Skin of body (tissue), 3 donors: ENCODE measurements at places on chromosomes 2 and 18.

DNA sequence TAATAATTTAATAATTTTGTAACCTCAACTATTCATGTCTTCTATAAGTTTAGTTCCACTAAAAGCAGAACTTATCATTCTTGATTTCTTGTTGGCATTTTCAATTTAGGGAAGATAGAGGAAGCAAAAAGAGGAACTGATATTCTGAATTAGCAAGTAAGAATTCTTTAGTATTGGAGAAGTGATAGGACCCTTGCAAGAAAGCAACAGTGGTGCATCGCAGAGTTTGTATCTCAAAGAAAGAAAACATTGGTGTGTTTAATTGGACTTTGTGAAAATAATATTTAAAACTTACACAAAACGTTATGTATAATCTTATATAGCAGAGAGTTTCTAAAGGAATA, 36.5 kb upstream of the TNFRSF11A start:
- DNase-seq, result no peak

DNA sequence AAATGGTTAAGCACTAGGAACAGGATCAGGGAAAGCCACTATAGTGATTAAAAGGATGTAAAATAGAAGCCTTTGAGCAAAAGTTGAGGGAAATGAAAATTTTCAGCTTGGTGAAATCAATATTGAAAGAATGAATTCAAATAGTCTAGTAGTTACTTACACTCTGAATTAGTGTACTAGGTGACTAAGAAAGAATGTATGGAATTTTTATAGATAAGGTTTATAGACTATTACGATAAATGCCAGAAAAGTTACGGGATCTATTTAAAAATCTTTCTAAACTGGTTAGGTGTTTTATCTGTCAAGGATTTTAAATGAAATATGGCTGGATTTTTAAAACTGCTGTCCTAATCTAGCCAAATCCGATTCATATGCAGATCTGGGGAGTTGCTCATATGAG, 208.6 kb downstream of the MYO3B start:
- no peak for DNase-seq

GRCh38 chr18:29749704-29750103, 1292.8 kb downstream of the DSC3 start:
- DNase-seq, result no peak

DNA sequence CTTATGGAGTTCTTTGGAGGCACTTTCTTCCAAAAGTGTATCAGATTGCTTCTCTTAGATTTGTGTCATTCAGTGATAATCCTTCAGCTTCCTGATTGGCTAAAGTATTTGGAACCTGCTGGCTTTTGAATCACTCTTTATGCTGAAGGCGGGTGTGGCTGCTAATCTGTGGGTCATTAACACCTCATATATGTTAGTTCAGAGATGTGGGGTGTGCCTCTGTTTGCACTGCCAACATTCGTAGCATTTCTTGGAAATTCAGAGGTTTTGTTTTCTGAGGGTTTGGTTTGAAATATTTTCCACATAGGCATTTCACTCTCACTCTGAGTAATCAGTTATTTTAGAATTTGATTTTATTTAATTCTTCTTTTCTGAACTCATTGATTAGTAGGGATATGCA, 1604.4 kb upstream of the ACVR2A start:
- DNase-seq, result peak; percentile 79

DNA sequence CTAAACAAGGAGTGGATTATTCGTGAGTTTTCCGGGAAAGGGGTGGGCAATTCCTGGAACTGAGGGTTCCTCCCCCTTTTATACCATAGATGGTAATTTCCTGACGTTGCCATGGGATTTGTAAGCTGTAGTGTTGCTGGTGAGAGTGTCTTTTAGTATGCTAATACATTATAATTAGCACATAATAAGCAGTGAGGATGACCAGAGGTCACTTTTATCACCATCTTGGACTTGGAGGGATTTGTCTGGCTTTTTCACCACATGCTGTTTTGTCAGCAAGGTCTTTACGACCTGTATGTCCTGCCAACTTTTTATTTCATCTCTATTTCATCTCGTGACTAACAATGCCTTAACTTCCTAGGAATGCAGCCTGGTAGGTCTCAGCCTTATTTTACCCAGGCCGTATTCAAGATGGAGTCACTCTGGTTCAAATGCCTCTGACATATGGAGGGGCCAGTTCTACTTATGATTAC, 124.8 kb upstream of the B3GNT2 start:
- no peak for DNase-seq

- DNase-seq, result no peak
These were observed 18.8 kb downstream of the TGOLN2 start for GRCh38 chr2:85308896-85309555.

DNA sequence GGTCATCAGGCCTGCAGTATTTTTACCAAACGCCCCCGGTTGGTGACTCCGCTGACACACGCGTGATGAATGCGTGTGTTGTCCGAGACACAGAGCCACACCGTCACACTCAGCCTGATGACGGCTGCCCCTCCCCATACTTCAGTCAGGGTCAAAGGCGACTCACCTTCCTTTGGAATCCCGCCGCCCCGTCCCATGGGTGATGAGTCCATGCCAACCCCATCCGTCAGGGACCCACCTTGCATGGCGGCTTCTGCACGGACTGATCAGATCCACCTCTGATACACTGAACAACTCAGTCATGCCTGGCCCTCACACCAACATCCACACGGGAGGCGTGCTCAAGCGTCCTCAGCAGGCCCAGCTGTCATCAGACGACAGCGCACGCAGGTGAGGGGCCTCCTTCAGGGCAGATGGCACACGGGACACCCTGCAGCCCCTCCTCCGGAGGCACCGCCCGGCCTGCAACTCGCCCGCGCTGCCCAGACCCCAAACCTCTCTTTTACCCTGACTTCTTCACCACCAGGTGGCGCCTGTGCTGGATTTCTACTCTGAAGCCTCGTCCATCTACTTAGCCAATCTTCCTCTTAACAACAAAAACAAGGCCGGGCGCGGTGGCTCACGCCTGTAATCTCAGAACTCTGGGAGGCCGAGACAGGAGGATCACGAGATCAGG, 89.2 kb downstream of the ZNF516 start:
- DNase-seq, result no peak

DNA sequence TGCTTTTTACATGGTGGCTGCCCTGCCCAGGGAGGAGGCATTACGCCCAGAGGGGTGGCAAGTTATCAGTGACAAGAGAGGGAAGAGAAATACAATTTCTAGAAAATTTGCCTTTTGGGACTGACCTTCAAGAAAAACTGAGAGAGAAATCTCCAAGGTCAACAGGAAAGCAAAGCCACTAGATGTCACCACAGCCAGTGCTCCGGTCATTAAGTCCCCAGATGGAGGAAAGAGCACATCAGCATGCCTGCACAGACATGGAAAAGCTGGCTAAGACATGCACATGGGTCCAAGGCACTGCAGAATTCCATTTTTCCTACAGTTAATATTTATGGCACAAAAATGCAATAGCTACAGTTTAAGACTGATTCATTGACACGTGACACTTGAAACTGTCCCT, 21.0 kb downstream of the FHL2 start:
- DNase-seq, result no peak

GRCh38 chr2:198143793-198144192, 339.4 kb downstream of the PLCL1 start:
- DNase-seq, result no peak

GRCh38 chr2:213868526-213868925, 542.3 kb upstream of the VWC2L start:
- DNase-seq, result no peak
